ENCODE measurements at places on chromosomes 16 and 17.

DNA sequence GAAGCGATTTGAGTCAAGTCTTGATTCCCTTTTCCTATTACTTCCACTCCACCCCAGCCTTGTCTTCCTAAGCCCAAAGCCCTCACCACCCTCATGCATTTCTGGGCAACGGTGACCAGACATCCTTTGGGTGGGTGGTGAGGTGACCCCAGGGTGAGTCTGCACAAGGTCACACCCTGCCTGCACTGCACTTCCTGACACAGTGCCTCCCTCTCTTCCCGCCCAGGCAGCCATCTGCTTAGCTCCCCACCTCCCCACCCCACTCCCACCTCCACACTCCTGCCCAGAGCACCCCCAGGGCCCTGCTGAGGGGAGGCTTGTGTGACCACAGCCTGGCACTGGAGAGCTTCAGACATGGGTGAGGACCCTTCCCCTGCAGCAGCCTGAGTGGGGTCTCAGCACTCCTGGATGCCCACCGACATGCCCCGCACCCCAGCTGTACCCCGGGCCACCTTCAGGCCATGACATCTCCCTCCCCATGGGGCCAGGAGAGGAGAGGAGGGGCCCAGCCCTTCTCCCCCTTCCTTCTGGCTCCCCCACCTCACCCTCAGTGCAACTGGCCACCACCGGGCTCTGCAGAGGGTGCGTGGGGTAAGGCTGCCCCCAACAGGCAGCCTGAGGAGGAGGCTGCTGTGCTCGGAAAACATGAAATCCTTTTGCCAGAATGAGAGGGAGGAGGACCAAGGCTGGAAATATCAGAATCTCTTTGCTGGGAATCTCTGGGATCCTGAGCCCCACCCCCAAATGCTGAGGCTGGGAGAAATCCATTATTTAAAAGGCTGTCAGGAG is 68.6 kb downstream of the CCT6B start:
- peak; percentile 54 for DNase-seq

DNA sequence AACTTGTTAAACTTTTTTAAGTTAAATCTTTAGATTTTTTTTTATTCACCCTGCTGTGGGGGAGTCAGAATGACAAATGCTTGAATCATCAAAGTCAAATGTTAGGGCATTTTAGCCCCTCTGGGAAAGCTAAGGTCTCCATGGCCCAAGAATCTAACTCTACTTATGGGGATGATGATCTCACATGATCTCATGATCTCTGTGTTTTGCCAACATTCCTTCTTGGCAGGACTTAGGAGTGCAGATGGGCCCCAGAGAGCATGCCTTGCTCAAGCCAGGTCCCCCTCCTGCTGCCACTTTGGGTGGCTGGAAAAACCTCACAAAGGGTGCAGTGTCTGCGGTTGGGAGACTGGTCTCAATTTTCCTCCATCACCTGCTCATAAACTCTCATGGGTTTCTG is 108.6 kb downstream of the PRKCB start:
- no peak for DNase-seq

GRCh38 chr17:76702076-76702475 is 8.7 kb downstream of the MXRA7 start:
- no peak for DNase-seq

- no peak for DNase-seq
Measured at GRCh38 chr17:70053241-70054234, 21.5 kb upstream of the KCNJ16 start.

DNA sequence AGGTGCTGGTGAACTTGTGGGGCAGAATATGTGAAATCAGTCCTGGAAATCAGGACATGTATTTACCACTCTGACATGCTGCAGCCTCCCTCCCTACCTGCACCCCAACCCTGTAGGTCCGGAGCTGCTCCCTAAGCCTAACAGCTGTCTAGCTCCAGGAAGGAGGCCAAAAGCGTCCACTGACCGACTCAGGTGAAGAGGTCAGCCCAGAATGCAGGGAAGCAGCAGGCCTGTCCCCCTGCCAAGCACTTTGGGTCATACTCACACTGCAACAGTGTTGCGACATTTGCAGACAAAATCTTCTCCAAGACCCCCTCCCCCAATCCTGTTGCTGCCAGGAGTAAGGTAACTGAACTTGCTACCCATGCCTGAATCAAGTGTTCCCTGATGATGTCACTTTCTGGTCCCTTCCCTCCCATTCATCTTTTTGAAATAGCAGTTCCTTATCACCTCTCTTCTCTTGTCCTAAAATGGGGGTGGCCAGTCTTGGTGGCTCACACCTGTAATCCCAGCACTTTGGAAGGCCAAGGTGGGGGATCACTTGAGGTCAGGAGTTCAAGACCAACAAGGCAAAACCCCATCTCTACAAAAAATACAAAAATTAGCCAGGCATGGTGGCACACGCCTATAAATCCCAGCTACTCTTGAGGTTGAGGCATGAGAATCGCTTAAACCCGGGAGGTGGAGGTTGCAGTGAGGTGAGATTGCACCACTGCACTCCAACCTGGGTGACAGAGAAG is 1.3 kb upstream of the ACLY start:
- DNase-seq: peak; percentile 28

GRCh38 chr16:73614131-73614530 is 566.2 kb upstream of the ZFHX3 start:
- no peak for DNase-seq

- peak; percentile 75 for DNase-seq
Measured at GRCh38 chr16:81696166-81696960, 82.7 kb upstream of the PLCG2 start.

DNA sequence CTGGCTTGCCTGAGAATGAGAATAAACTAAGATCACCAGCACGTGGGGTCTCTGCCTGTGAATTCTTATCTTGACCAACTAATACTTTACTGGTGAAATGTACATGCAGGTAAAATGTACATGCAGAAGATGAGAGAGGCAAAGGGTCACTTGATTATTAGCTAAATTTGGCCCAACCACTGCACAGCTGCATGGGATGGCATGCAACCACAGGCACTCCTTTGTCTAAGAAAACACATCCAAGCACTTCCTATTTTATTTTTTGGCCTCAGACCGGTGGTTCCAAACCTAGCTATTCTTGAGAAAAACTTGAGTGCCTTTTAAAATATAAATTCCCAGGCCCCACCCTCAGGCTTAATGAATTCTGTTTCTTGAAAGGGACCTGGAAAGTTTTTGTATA is 77.9 kb downstream of the SYCE1L start:
- no peak for DNase-seq

DNA sequence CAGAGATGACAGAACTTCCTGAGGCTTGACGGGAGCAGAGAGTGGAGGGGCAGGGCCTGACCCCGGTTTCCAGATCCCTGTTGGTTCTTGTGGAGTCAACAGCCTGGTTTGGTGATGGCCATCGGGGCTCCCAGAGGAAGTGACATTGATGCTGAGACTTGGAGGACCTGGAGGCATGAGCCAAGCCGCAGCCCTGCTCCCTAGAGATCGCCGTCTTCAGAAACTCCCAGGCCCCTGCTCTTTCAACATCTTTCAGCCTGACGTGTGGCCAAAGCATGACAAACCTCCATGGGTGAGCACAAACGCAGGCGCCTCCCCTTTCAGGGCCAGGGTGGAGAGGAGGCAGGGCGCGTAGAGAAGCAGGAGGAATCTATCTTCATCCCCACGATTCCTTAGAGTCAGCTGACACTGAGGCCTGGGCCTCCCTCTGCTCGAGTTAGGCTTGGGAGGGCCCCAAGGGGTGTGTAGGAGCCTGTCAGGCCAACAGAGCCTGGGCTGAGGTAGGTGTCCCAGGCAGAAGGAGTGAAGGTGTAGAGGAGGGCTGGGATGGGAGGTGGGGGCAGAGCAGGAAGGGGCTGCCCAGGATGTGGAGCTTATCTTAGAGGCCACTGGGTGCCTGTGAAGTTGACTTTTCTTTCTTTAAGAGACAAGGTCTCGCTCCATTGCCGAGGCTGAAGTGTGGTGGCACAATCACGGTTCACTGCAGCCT is 56.1 kb upstream of the MED9 start:
- DNase-seq: peak; percentile 53

- DNase-seq: no peak
Measured at GRCh38 chr17:933312-934073, 46.1 kb downstream of the NXN start.

DNA sequence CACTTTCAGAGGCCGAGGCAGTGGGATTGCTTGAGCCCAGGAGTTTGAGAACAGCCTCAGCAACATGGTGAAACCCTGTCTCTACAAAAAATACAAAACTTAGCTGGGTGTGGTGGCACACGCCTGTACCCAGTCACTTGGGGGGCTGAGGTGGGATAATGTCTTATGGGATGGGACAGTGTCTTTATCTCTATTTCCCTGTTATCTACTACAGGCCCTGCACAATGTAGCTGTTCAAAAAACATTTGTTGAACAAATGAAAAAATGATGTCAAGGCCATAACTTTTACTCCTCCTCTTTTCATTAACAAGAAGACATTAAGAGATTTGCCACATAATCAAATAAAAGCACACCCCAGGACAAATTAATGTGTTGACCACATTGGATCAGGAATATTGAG is 13.8 kb downstream of the TUBG1 start:
- peak; percentile 33 for DNase-seq

- DNase-seq: no peak
Measured at GRCh38 chr16:89444151-89444723, 46.1 kb downstream of the ANKRD11 start.

- no peak for DNase-seq
Measured at GRCh38 chr17:79538291-79538690, 72.6 kb downstream of the RBFOX3 start.

DNA sequence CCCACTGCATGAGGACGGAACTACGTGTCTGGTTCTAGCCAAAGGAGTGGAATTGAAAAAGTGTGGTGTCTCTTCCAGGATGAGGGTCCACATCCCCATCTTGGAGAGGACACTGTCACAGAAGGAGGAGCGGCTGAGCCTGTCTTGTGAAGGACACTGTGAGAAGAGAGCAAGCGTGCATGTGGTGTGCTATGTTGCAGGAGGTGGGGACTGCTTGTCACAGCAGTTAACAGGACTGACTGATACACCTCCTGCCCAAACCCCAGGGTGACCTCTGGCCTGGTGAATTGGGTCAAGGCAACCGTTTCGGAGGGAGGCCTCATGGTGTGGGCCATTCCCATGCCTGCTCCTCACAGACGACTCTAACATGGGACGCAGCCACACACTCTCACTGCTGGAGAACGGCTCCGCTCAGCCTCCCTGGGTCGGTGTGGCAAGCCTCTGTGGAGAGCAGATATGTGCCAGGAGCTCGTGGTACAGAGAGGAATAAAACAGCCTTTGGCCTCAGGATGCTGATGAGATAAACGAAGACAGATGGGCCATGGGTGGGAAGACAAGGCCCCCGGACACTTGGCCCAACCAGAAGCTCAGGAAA is 56.4 kb upstream of the RBFOX3 start:
- DNase-seq: no peak

- DNase-seq: no peak
Measured at GRCh38 chr17:63173903-63174302, 207.9 kb downstream of the TANC2 start.

- no peak for DNase-seq
Measured at GRCh38 chr17:4573669-4574068, 10.7 kb upstream of the SMTNL2 start.

DNA sequence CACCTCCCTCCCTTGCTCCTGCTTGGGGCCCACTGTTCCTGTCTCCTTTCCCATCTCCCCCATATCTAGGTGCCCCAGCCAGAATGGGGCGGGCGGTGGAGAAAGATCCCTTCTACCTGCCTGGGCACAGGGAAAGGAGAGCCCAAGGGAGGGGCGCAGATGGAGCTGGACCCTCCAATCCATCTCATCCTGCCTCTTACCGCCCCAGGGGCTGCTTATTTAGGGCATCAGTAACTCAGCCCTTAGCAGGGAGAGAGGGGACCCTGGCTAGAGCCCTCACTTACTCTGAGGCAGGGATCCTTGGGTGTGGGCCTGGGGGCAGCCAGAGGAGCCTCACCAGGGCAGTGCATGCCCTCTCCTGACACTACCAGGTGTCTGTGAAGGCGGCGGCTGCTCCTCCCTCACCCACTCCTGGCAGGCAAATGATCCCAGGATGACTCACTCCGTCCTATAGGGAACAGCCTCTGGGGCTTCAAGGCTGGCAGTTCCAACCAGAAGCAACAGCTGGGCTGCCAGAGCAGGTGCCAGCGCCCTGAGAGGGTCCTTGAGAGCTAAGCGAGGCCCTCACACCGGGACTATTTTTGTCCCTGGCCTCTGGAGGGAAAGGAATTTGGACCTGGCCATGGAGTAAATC is 16.3 kb upstream of the BCAR1 start:
- DNase-seq: no peak

DNA sequence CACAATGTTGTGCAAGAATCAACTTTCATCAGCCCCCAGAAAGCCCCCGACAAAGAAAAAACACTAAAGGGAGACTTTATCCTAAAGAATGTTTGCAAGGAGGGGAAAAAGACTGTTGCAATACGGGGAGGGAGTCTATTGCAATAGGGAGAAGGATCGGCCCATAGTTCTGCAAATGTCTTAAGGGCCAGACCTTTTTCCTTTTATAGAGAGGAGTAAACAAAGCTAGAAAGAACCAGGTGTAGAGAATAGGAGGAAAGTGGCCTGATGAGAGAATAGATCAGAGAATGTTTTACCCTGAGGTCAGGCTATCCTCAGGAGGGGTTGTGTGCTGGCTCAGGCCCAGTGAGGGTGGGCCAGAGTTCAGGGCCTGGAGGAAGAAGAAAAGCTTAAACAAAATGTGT is 8.7 kb upstream of the CAVIN1 start:
- DNase-seq: no peak

DNA sequence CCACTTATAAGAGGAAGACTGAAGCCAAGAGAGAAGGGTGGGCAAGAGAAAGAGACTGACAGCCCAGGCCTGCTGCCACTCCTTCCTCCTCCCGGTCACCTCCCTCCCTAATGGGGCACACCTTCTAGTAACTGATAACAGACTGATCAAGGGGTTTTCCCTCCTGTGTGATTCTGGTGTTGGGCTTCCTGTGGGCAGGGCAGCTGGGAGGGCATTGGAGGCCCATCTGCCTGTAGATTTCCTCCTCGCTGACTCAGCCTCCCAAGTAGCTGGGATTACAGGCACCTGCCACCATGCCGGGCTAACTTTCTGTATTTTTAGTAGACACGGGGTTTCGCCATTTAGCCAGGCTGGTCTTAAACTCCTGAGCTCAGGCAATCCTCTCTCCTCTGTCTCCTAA is 16.2 kb downstream of the CA4 start:
- DNase-seq: no peak

DNA sequence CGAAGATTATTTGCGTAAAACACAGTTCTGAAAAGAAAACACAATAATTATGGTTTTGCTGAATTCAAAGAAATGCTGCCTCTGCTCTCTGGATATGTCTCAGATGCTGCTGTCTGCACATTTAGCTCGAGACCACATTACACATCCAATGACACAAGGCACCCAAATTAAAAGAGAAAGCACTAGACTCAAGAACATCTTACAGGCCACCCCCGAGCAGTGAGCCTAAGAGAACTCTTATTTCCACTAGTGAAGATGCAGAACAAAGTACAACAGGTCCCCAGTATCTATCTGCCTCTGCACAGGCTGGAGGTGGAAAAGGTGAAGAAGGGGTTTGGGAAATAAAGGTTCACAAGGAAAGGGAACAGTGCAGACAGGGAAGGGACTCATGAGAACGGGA is 33.5 kb downstream of the GRB2 start:
- DNase-seq: no peak

- DNase-seq: no peak
Measured at GRCh38 chr17:38693700-38694329, 11.3 kb upstream of the MLLT6 start.

Data from erythroblast (primary cell).